ENCODE measurements at places on chromosomes 7 and 10.

DNA sequence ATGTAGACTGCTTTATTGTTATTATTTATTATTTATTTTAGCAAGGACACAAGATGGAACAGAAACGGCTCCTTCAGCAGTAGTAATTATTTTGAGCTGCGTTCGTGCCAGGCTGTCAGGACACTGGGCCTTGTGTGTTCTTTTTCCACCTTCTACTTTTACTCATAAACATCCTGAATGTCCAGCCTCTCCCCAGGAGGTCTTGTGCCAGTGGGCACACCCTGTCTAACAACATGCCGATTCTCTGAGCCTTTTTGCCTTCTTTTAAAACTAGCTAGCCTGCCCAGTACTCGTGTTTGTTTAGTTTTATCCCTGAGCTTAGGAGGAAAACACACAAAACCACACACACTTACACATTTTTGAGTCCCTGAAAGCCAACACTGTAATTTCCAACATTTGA, 1.2 kb downstream of the SCIN start:
- no peak for DNase-seq

DNA sequence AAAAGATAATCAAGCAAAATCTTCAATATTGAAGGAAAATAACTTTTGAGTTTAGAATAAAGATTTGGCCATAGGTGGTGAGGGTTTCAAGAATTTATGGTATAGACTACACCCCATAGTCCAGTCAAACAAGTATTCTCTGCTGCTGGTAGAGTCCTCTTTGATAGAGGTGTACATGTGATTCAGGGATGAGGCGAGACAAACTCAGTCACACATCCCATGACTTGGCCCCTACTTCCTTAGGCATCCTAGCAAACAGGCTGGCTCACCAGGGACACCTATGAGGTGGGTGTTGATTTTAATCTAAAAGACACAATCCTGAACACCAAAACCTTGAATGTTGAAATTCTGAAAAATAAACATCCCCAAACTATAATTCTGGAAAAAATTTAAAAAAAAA, 78.1 kb upstream of the SLC25A13 start:
- DNase-seq: no peak

GRCh38 chr7:28230261-28230660, 49.7 kb upstream of the JAZF1 start:
- DNase-seq: no peak

GRCh38 chr10:62047228-62047892, 145.9 kb downstream of the ARID5B start:
- no peak for DNase-seq

DNA sequence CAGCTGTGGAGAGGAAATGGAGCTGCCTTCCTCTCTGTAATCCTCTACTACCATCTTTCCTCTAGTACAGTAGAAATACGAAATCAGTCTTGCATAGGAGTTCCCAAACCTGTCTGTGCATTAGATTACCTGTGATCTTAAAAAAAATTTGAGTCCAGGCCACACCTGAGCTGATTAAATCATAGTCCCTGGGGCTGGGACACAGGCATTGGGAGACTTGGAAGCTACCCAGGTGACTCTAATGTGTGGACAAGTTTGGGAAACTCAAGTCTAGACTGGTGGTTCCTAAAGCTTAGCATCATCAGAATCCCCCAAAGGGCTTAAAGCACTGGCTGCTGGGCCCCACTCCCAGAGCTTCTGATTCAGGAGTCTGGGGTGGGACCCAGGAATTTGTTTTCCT, 152.7 kb upstream of the GLI3 start:
- no peak for DNase-seq

DNA sequence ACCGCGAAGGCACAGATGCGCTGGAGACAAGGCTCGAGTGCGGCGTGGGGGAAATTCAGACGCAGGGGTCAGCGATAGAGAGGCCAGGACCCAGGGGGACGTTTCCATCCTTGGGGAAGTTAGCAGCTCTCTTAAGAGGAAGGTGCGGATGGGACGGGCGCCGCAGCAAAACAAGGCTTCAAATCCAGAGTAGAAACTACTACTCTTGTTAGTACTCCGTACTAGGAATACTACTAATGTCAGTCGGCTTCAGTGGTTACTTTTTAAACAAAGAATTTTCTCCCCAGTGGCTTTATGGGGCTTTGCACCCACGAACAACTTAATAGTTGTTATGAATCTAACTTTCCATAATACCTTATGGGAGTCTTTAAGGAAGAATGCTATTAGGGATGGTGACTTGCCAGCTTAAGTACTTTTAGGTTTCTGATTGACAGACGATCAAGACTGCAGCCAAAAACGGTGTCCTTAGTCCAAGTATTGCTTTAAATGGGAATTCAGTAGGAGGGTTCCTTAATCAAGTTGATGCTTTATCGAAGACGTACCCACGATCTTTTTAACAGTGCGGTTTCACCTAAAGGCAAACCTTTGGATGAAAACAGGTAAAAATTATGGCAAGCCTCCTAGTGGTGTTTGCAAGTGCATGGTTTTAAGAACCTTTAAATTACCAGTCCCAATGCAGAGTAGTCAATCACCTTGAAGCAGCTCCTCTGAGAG, 812 bp upstream of the IDE start:
- DNase-seq: no peak

- no peak for DNase-seq
Observed at GRCh38 chr10:92411406-92411805, 120.4 kb downstream of the MARCHF5 start.

- DNase-seq: no peak
Observed at GRCh38 chr10:56823849-56824248, 462.8 kb upstream of the ZWINT start.

GRCh38 chr7:11533229-11533820, 298.7 kb downstream of the THSD7A start:
- no peak for DNase-seq

DNA sequence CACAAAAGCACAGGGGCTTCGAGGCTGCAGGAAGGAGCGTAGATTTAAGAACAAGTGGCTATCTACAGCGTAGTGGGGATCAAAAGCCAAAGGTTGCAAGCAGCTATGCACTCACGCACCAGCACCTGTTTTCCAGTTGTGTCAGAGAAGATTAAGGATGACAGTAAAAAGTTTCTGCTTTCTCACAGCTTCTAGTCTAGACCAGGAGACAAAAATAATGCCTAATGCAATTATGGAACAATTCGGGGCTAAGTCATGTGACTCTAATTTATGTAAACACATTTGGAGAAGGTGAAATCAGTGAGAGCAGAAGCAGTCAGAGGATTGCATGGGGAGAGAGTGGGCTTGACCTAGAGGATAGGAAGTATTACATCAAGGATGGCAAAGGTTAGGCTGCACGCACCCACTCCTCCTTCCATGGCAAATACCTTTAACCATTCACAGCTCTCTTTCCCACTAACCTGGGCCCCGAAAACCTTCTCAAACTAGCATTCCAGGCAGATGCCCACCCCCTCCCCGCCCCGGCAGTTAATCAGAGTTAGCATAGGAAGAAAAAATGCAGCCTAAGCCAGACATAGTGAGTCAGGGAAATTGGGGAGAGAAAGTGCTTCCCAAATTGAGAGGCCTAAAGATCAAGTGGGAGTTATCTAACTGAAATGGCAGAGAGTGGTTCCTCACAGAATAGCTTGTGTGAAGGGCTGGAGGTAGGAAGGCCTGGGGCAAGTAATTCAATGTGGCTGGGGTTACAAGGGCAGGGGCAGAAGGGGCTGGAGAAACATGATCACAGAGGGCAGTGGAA, 48.2 kb upstream of the GPAM start:
- no peak for DNase-seq

- DNase-seq: no peak
Observed at GRCh38 chr10:96244354-96244753, 27.0 kb downstream of the BLNK start.

DNA sequence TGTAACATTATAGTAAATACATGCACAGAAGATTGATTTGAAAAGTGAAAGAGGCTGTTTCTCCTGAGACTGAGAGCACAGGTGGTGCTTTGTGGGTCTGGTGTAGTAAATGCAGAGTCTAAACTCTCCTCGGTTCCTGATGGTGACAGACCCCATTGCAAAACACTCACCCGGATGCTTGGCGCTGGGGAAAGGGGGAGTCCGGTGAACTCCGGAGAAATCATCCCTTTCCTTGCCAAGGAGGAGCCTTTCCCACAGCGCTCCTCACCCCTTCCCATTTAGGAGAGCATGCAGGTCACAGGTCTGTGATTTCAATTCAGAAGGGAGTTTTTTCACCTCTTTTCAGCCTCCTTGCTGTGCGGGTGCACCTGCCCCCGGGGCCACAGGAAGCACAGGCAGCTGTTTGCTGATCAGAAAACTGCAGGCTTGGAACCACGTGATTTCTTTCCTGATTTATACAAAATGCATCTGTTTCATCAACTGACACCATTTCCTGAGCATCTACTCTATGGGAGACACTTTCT, 75.6 kb upstream of the LYZL2 start:
- no peak for DNase-seq

Measured in BE2C (cell line).